ENCODE measurements at places on chromosomes 4 and X.

DNA sequence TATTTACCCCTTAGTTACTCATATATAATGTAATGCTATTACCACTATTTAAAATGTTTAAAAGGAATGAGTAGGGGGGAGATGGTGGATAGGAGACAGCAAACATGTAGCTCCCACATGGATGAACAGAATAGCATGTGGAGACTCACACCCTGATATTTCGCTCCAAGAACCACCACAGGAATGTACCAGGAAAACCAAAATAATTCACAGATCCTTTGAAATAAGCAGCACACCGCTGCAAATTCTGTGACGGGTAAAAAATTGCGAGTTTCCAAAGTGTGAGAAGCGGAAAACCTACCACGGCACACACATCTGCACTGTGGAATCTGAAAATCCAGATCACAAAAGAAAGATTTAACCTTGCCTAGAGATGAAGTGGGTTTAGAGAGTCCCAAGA, 428.2 kb downstream of the TLL1 start:
- DNase-seq = no peak

- DNase-seq = no peak
Observed at GRCh38 chrX:21658746-21659145, 616 bp upstream of the KLHL34 start.

- DNase-seq = no peak
Observed at GRCh38 chr4:23070848-23071570, 378.3 kb downstream of the GBA3 start.

GRCh38 chr4:23333946-23334878, 555.6 kb downstream of the PPARGC1A start:
- DNase-seq = no peak

DNA sequence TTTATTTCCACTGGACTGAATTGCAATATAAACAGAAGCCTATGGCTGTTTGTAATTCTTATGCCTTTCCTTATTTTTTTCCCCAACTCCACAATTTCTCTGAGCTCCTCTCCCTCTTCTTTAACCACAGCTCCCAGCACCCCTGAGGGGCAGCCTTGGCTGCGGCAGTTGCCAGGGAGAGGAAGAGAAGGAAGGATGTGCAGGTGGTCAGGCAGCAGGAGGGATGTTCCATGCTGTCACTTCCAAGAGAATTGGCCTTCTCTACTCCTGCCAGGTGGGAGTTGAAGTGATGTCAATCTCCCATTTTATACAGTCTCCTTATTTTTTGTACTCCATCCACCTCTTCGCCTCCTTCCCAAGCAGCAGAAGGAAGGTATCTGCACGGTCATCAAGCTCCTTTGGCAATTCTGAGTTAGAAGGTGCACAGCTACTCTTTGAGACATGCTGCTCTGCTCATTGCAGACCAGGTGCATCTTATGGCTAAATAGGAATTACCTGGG, 343.3 kb upstream of the RPS6KA3 start:
- no peak for DNase-seq

DNA sequence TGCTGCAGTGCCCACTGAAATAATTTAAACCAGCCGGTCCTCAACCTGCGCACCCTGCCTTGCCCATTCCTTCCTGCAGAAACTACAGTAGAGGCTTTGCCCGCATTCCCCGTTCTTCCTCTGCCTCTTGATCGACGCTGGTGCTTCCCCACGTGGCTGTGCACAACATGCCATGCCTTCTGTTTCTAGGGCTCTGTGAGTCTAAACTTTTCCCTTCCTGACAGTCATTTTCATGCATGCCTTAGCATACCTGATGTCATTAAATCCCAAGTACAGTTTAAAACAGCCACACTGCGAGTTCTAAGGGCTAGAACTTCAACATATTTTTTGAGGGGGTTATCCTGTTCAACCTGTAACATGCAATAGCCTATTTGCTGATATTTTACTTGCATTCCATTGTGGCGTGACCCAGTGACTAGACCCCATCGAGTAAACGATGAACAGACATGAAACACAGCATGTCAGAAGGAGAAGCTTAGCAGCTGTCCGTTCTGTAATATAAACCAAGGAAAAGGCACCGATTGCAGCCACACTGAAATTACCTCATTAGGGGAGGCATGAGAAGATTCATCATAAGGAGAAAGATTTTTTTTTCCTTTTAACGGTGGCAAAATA, 232.5 kb downstream of the ARHGAP10 start:
- DNase-seq = no peak

DNA sequence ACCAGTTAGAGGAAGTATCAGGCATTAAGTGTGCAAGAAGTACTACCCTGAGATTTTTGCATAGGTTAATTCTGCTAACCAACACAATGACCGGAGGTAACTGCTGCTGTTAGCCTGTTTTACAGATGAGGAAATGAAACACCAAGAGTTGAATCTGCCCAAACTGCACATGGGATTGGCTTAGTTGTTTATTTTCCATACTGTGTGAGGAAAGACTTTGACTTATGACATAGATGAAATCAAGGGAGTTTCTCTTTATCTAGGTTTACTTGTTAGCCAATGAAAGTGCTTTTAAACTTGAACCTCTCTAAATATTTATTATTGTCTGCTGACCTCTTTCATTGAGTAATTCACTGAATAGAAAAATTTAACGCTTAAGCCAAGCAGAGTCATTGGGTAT, 10.3 kb downstream of the GUCY1B1 start:
- no peak for DNase-seq

GRCh38 chrX:145773006-145773405, 44.6 kb upstream of the SLITRK2 start:
- no peak for DNase-seq

- no peak for DNase-seq
Observed at GRCh38 chrX:19350941-19351384, 7.2 kb downstream of the PDHA1 start.

GRCh38 chrX:128816919-128817318, 706.4 kb downstream of the SMARCA1 start:
- no peak for DNase-seq

DNA sequence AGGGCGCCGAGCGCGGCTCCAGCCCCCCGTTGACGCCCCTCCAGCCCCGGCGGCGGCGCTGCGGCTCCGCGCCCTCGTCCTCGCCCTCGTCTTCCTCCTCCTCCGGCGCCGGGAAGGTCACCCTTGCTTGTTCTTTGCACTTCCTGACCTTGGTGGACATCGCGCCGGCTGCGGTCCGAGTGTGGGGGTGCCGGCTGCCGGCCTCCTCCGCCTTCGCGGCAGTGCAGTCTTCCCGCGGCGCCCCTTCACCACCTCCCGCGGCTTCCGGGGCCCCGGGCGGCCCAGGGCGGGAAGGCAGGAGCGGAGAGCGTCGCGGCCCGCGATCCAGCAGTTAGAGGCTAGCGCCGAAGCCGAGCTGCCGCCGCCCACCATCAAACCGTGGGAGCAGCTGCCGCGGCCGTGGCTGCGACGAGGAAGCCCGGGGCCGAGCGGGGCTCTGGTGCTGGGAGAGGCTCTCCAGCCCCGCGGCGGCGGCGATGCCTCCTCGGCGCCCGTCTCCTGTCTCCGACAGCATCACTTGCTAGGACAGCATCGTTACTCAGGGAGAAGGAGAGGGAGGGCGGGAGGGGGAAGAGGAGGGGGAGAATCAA, at the start of gene TRPC3:
Gene TRPC3, minus strand, starts transcription at position 540 of the 590 bp plus-strand sequence. Its CDS starts 380 bp downstream, at position 160.
- peak; percentile 72 for DNase-seq

- no peak for DNase-seq
Observed at GRCh38 chr4:83618991-83619645, 83.2 kb downstream of the GPAT3 start.

DNA sequence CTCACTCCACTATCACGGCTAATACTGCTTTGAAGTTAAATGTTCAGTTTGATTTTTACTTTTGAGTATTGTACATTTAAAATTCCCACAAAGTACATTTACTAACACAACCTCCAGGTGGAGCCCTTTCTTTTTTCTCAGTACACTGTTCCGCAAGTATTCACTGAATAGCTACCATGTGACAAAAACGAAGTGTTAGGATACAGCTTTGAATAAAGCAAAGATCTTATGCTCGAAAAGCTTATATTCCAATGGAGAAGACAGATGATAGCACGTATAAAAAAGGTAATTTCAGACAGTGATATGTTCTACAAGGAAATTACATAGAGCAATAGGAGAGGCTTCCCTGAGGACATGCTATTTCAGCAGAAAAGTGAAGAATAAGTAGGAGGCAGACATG, 60.7 kb upstream of the ABCG2 start:
- no peak for DNase-seq

DNA sequence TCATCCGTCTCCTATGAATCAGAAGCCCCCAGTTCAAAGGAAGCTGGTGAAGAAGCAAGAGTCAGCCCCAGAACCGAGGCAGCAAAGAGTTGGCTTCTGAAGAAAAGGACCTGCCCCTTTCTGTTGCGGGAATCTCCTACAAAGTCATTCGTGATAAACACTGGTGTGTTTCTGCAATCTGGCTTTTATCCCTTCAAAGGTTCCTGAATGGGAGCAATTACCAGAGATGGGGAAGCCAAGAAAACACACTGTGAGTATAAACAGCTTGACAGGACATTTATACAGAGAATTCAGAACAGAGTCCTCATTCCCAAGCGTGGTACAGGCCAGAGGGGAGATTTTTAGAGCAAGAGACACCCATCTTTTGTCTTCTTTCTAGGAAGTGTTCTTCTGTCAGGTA, 226.8 kb upstream of the LNX1 start:
- DNase-seq = no peak

- no peak for DNase-seq
Observed at GRCh38 chr4:33161202-33161601, 2441.0 kb downstream of the PCDH7 start.

DNA sequence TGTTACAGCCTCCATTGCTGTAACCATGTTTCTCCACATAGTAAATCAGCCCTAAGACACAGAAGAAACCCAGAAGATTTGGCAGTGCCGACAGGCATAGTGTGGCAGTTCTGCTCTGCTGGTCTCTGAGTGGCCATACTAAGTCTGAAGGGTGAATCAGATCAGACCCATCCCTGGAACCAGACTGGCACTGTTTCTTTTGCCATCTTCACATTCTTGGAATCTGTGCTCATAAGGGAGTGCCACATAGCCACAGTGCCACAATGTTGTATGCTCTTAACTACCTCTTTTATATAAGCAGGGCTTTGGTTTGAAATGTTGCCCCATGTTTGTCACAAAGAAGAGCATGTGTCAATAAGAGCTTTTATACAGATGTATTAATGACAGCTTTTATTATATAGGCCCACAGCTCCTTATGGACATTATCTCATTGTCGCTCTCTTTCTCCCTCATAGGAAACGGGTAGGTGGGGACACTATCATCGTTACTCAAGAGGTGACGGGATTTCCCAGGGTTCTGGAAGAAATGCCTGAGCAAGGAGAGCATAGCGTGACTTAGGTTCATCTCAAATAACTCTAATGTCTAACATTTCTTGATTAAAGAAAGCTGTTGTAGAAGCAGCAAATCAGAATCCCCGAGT, 128.2 kb downstream of the CBR4 start:
- no peak for DNase-seq
